ENCODE measurements at places on chromosomes 6 and 20.

- H3K4me1 ChIP-seq: no peaks in the 10 kb centered on the region
- no peaks in the 10 kb centered on the region for H3K27me3 ChIP-seq
- DNase-seq: no peak
- no peak overlapping the region for H3K4me3 ChIP-seq
- H3K36me3 ChIP-seq: no peaks in the 10 kb centered on the region
These were observed 97.0 kb downstream of the TSHZ2 start for GRCh38 chr20:53069132-53069531.

DNA sequence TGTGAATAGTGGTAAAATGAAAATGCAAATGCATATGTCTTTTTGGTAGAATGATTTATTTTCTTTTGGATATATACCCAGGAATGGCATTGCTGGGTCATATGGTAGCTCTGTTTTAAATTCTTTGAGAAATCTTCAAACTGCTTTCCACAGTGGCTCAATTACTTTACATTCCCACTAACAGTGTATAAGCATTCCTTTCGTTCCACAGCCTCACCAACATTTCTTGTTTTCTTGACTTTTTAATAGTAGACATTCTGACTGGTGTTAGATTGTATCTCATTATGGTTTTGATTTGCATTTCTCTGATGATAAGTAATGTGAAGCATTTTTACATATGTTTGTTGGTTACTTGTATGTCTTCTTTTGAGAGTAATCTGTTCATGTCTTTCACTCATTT, 144.0 kb downstream of the SIM1 start:
- no peak for DNase-seq
- no peaks in the 10 kb centered on the region for H3K36me3 ChIP-seq

DNA sequence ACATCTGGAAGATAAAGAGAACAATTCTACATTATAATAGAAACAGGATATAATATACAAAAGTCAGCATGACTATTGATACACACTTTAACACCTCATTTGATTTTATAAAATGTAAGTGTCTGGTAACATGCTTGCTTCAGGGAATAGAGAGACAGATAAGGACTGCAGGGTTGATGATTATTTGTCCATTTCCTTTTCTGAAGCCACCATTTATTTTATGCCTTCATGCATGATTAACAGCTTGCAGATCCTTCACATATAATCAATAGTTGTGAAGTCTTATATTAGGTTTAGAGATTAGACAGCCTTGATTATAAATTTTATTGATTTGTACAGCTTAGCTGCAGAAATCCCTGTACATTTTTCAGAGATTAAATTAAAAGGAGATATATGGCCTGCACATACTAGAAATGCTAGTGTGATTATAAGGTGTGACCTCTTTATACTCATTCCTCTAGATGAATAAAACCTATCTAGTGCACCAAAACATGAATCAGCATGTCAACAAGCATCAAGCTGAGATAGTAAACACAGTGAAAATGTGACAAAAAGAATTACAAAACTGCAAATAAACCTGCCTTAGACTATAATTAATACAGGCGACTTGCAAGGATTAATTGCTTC, 198.8 kb upstream of the THEMIS start:
- DNase-seq: no peak
- H3K27ac ChIP-seq: no peak overlapping the region
- no peaks in the 10 kb centered on the region for H3K27me3 ChIP-seq
- H3K36me3 ChIP-seq: no peaks in the 10 kb centered on the region
- peaks cover 8% of the 10 kb centered on the region for H3K4me1 ChIP-seq

DNA sequence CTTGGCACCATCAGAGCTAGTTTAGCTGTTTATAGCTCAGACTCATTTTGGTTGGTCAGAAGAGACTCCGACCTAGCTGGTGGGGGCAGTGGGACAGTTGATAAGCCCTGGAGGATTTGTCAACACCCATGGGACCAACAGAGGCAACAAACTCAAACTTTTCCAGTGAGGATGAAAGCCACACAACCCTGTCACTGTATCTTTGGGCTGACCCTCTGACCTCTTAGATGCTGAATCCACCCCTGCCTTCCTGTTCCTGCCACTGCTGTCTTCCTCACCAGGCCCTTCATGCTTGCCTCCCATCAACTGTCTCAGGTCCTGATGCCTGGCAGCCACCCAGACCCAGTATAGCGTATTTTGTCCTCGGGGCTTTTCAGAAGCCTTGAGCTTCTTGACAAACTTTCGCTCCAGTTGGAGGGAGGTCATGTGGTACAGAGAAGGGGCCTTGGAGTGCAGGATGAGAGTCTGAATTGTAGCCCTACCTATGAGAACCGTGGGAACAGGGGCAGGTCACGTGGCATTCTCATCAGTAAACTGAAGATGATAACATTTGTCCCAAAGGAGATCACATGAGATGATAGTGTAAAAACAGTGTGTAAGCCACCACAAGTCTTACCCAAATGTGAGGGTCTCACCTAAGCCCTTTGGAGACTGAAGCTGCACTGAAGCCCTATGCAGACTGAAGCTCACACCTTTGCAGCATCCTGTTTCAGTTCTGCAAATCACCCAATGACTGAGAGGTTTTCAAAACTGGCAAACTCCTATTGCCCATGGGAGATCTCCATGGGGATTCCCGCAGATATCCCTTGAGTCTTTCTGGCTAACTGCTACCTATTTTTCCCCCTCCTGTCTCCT, 72.0 kb upstream of the F13A1 start:
- no peaks in the 10 kb centered on the region for H3K27me3 ChIP-seq
- H3K4me3 ChIP-seq: no peak overlapping the region
- H3K4me1 ChIP-seq: peaks cover 13% of the 10 kb centered on the region
- no peak for DNase-seq
- no peaks in the 10 kb centered on the region for H3K36me3 ChIP-seq

DNA sequence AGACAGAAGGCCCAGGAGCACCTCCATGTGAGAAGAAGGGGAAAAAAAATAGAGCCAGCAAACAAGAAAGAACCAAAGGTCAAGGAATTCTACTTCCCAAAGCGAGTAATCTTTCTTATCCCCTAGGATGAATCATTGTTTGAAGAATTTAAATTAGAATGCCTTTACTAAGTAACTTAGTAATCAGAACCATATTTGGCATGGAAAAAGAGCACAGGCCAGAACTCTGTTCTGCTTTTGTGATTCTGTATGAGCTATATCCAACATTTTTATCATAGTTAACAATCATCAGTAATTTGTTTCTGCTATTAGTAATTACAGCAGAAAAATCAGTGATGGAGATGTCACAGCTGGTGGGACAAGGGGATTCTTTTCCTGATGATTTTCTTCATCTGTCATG, 228.8 kb upstream of the FAM83B start:
- H3K4me3 ChIP-seq: no peak overlapping the region
- H3K4me1 ChIP-seq: no peaks in the 10 kb centered on the region
- H3K27me3 ChIP-seq: no peaks in the 10 kb centered on the region
- DNase-seq: no peak
- no peaks in the 10 kb centered on the region for H3K36me3 ChIP-seq
- no peak overlapping the region for H3K27ac ChIP-seq

GRCh38 chr20:4683261-4683660, 38.4 kb upstream of the PRND start:
- H3K4me1 ChIP-seq: peaks cover 15% of the 10 kb centered on the region
- DNase-seq: no peak
- no peaks in the 10 kb centered on the region for H3K27me3 ChIP-seq
- H3K27ac ChIP-seq: no peak overlapping the region
- H3K36me3 ChIP-seq: no peaks in the 10 kb centered on the region

- no peaks in the 10 kb centered on the region for H3K27me3 ChIP-seq
- no peak overlapping the region for H3K27ac ChIP-seq
- H3K36me3 ChIP-seq: no peaks in the 10 kb centered on the region
These were observed 276.3 kb downstream of the BCKDHB start for GRCh38 chr6:80382811-80383210.

- H3K4me3 ChIP-seq: no peak overlapping the region
- H3K4me1 ChIP-seq: no peaks in the 10 kb centered on the region
- no peak for DNase-seq
- H3K27ac ChIP-seq: no peak overlapping the region
- H3K27me3 ChIP-seq: no peaks in the 10 kb centered on the region
These were observed 55.9 kb downstream of the NINL start for GRCh38 chr20:25529295-25529951.

DNA sequence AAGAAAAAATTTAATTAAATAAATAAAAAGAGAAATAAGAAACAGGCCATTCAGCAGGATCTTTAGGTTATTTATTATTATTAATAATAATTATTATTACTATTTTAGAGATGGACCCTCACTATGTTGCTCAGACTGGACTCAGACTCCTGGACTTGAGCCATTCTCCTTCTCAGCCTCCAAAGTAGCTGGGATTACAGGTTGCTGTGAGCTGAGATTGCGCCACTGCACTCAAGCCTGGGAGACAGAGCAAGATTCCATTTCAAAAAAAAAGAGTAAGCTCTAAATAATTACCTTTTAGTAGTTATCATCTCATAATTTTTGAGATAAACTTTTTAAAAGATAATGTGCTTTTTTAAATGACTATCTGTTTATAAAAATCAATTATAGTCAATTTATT, 1102.8 kb upstream of the GJE1 start:
- no peak for DNase-seq
- H3K36me3 ChIP-seq: no peaks in the 10 kb centered on the region
- no peak overlapping the region for H3K4me3 ChIP-seq
- H3K27me3 ChIP-seq: no peaks in the 10 kb centered on the region
- H3K4me1 ChIP-seq: no peaks in the 10 kb centered on the region

DNA sequence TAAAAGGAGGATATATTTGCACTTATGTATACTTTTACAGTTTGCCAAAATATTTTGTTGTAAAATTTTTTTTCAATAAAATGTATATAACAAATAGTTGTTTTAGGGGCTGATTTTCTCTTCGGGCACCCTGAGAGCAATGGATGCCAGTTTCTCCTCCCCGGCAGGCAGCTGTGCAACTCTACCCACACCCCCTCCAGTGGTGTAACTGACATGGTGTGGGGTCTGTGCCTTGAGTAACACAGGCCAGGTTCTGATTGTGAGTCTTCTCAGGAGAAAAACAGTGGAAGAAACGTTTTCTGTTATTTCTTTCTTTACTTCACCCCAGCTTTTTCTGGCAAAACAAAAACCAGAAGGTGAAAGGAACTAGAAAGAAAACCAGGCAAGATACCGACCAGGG, 6.1 kb downstream of the FOXF2 start:
- H3K36me3 ChIP-seq: no peaks in the 10 kb centered on the region
- H3K4me3 ChIP-seq: no peak overlapping the region
- no peak overlapping the region for H3K27ac ChIP-seq
- DNase-seq: no peak
- H3K27me3 ChIP-seq: peaks cover 60% of the 10 kb centered on the region

- H3K4me1 ChIP-seq: no peaks in the 10 kb centered on the region
- DNase-seq: no peak
- no peaks in the 10 kb centered on the region for H3K27me3 ChIP-seq
- H3K27ac ChIP-seq: no peak overlapping the region
- H3K4me3 ChIP-seq: no peak overlapping the region
- no peaks in the 10 kb centered on the region for H3K36me3 ChIP-seq
These were observed 2.8 kb upstream of the CCDC170 start for GRCh38 chr6:151490996-151491395.

DNA sequence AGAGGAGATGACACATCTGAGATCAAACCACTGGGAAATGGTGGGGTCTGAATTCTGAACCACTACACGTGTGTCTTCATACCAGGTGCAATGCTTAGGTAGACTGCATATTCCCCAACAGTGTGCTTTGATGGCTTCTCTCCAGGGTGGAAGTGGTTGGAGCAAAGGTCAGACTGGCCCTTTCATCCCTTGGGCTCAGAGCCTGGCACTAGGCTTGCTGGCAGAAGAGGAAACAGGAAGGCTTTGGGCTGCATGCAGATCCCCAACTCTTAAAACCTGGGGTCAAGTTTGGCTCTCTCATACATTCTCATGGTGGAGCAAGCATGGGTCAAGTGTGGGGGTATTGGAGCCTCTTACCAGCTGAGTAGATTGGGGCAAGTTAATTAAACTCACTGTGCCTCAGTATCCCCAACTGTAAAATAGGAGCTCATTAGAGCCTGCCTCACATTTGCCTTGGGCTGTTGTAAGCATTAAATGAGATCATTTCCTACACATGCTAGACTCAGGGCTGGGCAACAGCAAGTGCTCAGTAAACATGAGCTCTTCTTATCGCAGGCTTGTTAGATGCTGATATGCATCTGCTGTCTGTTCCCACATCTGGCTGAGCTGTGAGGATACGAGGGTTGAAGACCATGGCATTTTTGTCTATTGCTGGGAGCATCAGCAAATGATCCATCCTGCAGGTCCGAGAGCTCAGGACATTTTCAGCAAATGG, 51.6 kb upstream of the FAM83D start:
- DNase-seq: peak; percentile 76
- H3K4me1 ChIP-seq: peaks cover 81% of the 10 kb centered on the region
- peak overlapping the region; percentile 97 for H3K27ac ChIP-seq
- H3K4me3 ChIP-seq: peak overlapping the region; percentile 20
- H3K36me3 ChIP-seq: 0 out of 2 replicates have a peak, but pooled peaks cover 4% of the 10 kb centered on the region
- no peaks in the 10 kb centered on the region for H3K27me3 ChIP-seq

GRCh38 chr6:161274488-161274858, 612 bp upstream of the AGPAT4 start:
- no peaks in the 10 kb centered on the region for H3K36me3 ChIP-seq
- H3K27ac ChIP-seq: no peak overlapping the region
- no peaks in the 10 kb centered on the region for H3K27me3 ChIP-seq
- DNase-seq: no peak
- H3K4me3 ChIP-seq: peak overlapping the region; percentile 53

DNA sequence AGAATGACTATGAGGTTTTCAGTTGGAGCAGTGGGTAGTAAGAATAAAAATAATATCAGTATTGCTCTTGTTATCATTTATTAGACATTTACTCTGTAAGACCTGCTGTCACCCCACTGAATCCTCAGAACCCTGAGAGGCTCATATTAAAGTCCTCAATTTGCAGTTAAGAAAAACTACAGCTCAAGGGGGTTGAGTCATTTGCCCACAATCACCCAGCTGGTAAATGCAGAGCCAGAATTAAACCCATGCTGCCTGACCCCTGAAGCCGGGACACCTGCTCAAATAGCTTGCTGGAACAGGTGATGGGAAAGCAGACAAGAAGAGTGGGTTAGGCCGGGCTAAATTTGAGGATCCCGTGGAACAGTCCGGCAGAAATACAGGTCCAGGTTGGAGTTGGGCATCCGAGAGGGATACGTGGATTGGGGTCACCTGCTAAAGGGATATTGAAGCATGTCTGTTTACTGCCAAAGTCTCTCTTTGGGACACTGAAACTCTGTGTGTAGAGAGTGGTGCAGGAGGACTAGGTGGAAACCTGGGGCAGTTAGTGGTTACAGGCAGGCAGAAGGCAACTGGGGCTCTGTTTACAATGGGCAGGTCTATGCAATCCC, 344.1 kb downstream of the CDC5L start:
- no peak overlapping the region for H3K4me3 ChIP-seq
- DNase-seq: no peak
- no peaks in the 10 kb centered on the region for H3K27me3 ChIP-seq
- no peaks in the 10 kb centered on the region for H3K4me1 ChIP-seq
- H3K36me3 ChIP-seq: no peaks in the 10 kb centered on the region

- no peaks in the 10 kb centered on the region for H3K36me3 ChIP-seq
- no peaks in the 10 kb centered on the region for H3K27me3 ChIP-seq
- no peak overlapping the region for H3K27ac ChIP-seq
These were observed 4.4 kb downstream of the ZKSCAN3 start for GRCh38 chr6:28353981-28354676.

GRCh38 chr6:25490018-25490801, 161.8 kb upstream of the SCGN start:
- H3K36me3 ChIP-seq: peaks cover 3% of the 10 kb centered on the region
- no peaks in the 10 kb centered on the region for H3K27me3 ChIP-seq
- H3K4me1 ChIP-seq: peaks cover 7% of the 10 kb centered on the region

All from MM.1S (cell line).